OCI-LY7 (cell line): ENCODE measurements at places on chromosomes 2 and 18. TPM values are rescaled to one million over a fixed set of nuclear protein-coding genes. Genes with fewer than 3 reads are reported as not detected.

Gene PLGLB2
- 1.9 and 2.0 TPM in 2 replicates for total RNA-seq

Gene SULT1C2
- not detected in 2 replicates for total RNA-seq

Gene PSMA8
- total RNA-seq = 0.19 and 0.37 TPM in 2 replicates

Gene ZSCAN30
- 7.6 and 9.1 TPM in 2 replicates for total RNA-seq

Gene VAPA
- total RNA-seq = 139 and 151 TPM in 2 replicates

Gene NETO1
- total RNA-seq = not detected in 2 replicates

Gene SLC9A2
- total RNA-seq = not detected in 2 replicates

Gene NR4A2
- total RNA-seq = 0.13 and 0.59 TPM in 2 replicates

Gene TCF23
- total RNA-seq = 0.25 TPM in 1 of 2 replicates, not detected in the other

Gene LRRC30
- not detected in 2 replicates for total RNA-seq

Gene COL3A1
- total RNA-seq = not detected in 2 replicates

Gene IL1RL1
- total RNA-seq = not detected in 2 replicates

Gene TDRD15
- total RNA-seq = not detected in 2 replicates

Gene FBXO36
- 2.6 and 2.9 TPM in 2 replicates for total RNA-seq

Gene ACMSD
- total RNA-seq = not detected in 2 replicates

Gene ABCG5
- total RNA-seq = not detected in 2 replicates

Gene DTNA
- not detected in 2 replicates for total RNA-seq

Gene TMEM178A
- total RNA-seq = 0.38 and 0.52 TPM in 2 replicates

Gene NTSR2
- not detected in 2 replicates for total RNA-seq

Gene CAB39
- total RNA-seq = 53.4 and 53.8 TPM in 2 replicates

Gene RETREG2
- 74.6 and 88.2 TPM in 2 replicates for total RNA-seq
